Right forelimb (tissue), 1 donor: ENCODE measurements at places on chromosomes 5 and 9.

GRCh38 chr9:137031904-137032640 is at the start of gene FUT7:
Gene FUT7 (minus strand): TSS chr9:137032088. CDS start chr9:137031991, 97 bp downstream.
- DNase-seq: no peak

- DNase-seq: peak; percentile 54
These were observed 41.2 kb upstream of the CTSL start for GRCh38 chr9:87684627-87685219.

GRCh38 chr5:16663840-16664239 is 47.0 kb upstream of the RETREG1 start:
- no peak for DNase-seq

DNA sequence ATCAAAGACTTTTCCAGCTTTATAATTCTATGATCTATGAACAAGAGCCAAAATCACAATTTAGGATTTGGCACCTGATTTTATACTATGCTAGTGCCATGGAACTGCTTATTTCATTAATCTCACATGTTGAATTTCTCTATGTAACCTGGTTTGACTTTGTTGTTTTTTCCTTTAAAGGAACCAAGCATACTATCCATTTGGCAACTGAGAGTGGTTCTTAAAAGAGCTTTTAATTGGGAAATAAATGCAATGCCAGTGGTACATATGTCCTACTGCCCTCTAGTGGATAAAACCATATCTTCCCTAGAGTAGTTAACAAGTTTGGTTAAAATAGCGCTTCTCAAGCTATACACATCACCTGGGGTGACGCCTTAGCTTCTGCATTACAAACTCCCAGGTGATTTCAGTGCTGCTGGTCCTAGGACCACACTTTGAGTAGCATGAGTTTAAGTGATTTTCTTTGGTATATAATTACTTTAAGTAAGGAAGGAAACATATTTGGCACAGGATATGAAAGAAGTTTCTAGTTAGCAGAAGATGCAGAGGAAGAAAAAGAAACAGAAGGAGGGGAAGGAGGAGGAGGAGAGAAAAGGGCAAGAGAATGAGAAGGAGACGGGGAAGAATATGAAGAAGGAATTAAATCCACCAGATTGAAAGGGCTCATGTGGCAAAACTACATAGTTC is 56.8 kb downstream of the FGF10 start:
- DNase-seq: no peak

DNA sequence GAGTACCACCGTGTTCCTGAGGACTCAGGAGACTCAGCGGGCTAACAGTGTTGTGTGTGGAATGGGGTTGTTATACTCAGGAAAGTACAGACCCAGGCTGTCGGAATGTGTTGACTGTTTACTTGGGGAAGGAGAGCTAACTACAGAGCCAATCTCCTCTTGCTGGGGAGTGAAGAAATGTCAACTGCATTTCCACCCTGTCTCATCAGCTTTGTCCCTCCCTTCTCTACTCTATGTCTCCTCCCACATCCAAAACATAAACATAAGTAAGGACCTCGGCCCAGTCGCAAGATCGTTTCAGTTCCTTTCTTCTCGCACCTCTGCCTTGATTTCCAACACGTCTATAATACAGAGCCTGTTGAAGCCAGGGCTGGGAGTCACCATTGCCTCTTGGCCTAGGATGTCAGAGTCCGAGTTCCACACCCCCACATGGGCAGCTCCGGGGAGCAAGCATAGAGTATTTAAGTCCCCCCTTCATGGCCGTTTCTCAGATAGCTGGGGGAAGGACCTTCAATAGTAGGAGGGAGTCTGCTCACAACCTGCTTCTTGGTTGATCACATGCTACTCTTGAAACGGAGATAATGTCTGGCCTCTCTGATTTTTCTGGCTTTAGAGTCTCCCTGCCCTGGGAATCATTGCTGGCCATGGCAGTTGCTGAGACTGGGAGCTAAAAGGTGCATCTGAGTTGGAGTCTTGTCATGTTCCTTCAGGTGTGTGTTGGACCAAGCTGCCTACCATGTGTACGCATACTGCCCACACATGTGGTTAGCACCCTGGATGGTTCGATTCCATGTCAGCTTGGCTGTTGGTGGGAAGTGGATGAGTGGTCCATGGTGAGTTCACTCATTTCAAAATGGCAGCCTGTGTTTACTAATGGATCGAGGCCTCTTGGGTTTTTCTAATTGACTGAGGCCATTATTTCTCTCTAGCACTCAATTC is 147.3 kb downstream of the MTX3 start:
- no peak for DNase-seq

- DNase-seq: no peak
These were observed 35.0 kb upstream of the SNX24 start for GRCh38 chr5:122810405-122810804.

DNA sequence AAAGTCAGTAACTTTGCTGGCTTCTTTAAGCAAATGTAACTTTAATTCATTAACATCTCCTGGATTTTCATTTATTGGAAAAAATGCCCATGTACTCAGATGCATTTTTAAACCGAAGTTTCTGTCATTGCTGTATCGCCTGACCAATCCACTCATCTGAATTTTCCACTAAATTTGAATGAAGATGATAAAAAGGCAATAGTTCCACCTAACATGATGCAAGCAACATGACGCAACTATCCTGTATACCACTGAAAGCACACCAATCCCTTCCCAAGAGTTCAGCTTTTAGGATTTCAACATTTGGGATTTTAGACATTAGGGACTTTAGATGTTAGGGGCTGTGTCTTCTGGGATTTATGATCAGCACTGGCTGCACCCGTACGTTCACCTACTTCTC is 215.6 kb downstream of the KIF4B start:
- no peak for DNase-seq

DNA sequence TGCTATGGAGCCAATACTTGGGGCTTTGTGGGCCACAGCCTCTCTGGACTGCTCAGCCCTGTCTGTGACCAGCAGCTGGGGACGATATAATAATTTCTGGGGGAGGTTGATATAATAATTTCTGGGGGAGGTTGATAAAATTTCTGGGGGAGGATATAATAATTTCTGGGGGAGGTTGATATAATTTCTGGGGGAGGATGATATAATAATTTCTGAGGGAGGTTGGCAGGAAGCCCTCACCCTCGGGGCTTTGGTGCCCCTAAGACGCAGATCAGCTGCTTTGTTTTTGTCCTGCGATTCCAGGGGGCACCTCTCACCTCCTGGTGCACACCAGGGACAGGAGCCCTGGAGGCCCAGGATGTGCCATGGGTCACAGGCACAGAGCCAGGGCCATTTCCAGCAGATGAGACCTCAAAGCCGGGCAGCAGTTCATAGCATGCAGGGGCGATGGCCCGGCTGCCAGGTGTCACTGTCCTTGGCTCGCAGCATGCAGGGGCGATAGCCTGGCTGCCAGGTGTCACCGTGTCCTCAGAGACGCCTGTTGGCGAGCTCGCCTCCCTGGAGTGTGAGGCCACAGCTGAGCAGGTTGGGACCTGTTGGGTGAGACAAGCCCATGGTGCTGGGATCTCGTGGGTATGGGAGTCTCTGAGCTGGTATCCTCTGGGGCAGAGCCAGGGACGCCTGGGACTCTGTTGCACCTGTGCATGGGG is 3.8 kb upstream of the TOR4A start:
- DNase-seq: no peak

DNA sequence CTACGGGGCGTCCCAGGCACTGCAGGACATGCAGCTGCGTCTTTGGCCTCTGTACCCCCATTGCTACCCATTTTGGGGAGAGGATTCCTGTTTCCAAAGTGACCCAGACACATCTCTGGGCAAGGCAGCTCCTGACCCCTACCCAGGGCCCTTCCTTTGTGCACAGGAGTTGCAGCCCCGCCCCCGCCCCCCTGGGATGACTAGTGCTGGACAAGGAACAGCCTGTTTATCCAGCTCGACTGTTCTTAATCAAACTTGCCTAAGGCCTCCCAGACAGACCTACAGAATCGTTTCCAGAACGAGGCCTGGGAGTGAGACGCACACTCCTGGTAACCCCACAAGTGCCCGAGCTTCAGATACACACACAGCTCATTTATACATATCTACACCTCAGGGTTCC is 13.2 kb downstream of the DIPK1B start:
- DNase-seq: no peak

- DNase-seq: no peak
These were observed 388.4 kb upstream of the PTGER4 start for GRCh38 chr5:40291338-40291737.
